Head of caudate nucleus (tissue), 42 donors: ENCODE measurements at places on chromosomes 5 and 9.

DNA sequence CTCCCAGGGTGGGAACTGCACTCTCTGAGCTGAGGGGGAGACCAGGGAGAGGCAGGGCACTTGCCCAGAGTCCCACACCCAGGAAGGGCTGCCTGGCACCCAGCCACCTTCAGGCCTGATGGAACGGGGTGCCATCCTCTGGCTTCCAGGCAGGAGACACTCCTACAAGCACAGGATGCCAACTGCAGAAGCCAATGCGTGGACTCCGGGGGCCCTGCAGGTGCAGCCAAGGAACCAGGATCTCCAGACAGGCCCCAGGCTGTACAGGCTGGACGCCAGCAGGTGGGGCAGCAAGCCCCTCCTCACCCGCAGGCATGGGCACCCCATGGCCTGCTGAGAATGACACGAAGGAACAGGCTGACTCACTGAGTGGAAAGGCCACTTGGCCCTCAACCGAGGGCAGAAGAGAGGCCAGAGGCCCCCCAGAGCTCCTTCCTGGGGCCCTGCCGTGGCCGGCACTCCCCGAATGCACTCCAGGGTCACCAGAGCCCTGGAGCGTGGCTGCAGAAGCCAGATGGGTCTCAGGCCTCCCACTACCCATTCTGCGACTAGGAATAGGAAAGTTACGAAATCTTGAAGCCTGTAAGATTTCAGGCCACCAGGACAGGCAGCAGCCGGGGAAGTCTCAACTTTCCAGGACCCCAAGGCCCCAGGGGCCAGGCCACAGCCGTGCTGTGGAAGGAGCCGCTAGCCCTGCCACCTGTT lies 15.7 kb downstream of the NACC2 start:
- no peak for DNase-seq

DNA sequence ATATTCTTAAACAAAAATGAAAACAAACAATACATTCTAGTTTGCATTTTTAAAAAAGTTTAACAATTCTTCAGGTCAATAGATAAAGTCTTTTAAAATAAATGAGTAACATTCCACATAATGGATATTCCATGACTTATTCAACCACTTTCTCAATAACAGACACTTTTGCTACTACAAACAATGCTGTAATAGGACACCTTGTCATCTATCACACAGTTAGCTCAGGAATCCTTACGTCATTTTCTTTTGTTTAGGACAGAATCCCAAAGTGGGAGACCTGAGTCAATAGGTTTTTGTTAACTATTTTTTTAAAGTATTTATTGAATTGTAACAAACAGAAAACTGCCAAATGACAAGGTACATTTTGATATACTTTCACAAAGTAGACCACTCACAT lies 72.5 kb downstream of the CEP120 start:
- no peak for DNase-seq

DNA sequence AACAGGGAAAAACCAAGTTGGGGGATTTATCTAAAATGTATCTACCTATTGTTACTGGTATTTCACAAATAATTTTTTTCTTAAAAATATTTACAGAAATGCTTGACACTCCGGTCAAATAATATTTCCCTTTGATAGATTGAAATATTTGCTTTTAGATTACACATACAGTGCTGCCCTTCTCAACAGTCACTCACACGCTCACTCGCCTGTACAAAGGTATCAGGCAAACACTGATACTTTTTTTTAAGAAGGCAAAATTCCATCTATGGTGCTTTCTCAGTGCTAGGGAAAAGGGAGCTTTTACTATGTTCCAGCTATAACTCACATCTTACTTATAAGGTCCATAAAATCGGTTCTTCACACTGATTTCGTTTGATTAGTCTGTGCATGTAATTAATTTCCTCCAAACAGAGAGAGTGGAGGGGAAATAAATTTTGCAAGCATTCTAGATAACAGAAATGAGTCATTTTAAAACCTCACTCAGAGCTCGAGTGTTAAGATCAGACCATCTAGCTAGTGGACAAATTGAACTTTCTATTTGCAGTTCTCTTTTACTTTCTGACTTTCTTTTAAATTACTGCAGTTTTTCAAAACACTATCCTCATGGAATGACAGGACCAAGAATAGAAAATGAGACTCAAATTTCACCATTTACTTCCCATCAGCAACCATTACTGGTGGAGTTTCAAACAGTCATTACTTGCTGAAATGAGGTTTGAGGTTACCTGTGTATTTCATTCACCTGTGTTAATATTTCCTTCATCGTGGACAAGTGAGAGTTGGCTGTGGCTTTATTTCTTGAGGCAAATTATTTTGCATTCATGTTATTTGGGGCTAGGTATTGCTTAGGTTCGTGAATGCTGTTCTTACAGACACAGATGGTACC lies 273.2 kb downstream of the RAB3C start:
- DNase-seq: no peak

GRCh38 chr9:78320875-78321496 lies 24.1 kb downstream of the PSAT1 start:
- DNase-seq: no peak

DNA sequence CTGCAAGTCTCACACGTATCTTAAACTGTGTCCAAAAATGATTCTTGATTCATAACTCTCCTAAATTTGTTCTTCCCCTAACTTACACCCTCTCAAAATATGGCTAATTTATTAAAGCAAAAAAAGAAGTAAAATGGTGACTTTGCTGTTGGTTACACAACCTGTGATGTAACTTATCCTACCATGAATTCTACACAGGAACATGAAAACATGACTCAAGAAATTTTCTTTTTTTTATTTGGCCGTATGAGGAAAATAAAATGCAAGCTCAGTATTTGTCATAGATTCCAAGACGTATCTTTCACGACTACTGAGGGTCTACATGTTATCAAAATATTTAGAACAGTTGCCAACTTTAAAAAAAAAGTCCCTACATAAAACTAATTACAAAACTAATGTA lies 9.2 kb downstream of the LIFR start:
- DNase-seq: no peak

- DNase-seq: no peak
Observed at GRCh38 chr5:137613554-137614265, 114.6 kb upstream of the SPOCK1 start.

- no peak for DNase-seq
Observed at GRCh38 chr9:18215626-18216025, 258.3 kb upstream of the ADAMTSL1 start.

- DNase-seq: no peak
Observed at GRCh38 chr5:60535198-60535597, 164.8 kb downstream of the DEPDC1B start.

GRCh38 chr9:136049491-136050265 lies 45.4 kb downstream of the NACC2 start:
- DNase-seq: no peak

- no peak for DNase-seq
Observed at GRCh38 chr5:142600611-142601358, 85.1 kb downstream of the FGF1 start.

DNA sequence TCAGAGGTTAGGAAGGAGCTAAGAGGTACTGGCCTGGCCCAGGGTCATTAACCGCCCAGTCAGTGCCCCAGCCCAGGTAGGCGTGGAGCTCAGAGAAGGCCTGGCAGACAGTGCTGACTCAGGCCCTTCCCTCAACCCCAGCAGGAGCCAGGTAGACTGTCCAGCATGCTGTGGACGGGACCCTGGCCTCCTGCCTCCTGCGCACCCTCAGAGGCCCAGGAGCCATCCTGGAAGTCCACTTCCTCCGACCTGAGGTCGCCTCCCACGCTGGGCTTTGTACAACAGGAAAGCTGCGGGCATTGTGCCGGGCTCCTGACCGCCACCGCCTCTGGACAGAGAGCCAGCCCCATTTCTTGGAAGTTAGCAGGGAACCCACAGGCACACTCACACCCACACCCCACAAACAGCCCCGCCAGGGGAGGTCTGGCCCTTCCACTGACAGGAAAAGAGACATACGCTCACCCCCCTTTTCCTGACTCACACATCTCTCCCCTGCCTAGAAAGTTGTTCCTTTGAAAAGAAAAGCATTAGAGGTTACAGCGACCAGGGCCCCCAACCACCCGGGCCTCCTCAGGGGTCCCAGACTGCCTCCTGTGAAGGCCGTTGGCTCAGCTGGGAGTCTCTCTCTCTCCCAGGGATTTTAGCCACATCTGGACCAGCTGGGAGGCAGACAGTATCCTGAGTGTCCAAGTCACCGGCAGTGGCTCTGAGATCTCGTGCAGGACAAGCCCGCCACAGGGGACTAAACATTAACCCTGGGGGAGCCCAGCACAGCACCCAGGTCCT lies 7.7 kb downstream of the RALGDS start:
- no peak for DNase-seq

GRCh38 chr9:125233678-125234077 lies 7.5 kb downstream of the HSPA5 start:
- no peak for DNase-seq

GRCh38 chr9:34498553-34498952 lies 24.2 kb downstream of the ENHO start:
- no peak for DNase-seq

DNA sequence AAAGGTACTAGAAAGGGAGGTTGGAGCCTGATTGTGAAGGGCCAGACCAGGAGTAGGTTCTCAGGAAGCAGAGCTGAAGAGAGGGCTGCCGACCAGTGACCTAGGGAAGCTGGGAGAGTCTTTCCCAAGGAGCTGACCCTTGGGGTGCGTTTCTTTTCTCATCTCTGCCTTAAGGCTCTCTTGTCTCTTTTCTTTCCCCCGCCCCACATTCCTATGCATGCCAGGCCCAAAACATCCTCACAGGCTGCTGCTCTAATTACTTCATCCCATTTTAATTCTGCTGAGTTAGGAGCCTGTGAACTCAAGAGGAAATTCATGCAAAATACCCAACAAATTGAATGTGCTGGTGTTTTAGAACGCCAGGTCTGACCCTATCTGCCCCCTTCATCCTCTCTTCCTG lies 46.9 kb upstream of the HSPA9 start:
- DNase-seq: no peak

- no peak for DNase-seq
Observed at GRCh38 chr9:68546596-68547390, 6.1 kb upstream of the TMEM252 start.

- DNase-seq: no peak
Observed at GRCh38 chr5:142652563-142652962, 33.3 kb downstream of the FGF1 start.

- DNase-seq: no peak
Observed at GRCh38 chr9:109251080-109251775, 69.6 kb downstream of the EPB41L4B start.

DNA sequence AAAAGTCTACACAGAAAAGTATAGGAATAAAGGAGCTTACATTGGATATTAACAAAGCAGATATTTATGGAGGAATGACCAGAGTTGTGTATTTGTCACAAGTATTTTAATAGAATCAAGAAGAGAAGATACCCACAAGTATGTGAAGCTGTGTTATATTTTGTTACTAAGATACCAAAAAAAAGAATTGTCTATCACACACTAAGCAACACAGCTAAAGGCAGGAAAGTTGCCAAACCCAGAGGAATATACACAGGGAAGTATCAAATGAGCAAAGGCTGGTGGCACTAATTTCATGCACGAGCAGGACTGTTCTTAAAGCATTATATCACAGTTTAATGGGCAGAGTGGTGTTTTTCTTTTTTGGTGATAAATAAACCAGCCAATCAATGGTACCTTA lies 30.9 kb upstream of the RAI14 start:
- DNase-seq: no peak

DNA sequence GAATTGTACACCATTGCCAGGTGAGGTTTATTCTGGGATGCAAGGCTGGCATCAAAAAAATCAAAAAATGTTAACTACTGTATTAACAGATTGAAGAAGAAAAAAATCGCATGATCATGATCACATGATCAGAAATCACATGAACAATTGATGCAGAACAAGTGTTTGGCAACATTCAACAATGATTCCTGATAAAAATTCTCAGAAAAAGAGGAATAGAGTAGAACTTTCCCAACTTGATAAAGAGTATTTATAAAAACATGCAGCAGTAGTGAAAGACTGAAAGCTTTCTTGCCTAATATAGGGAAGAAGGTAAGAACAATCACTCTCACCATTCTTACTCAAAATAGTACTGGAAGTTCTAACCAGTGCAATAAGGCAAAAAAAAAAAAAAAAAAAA lies 16.4 kb downstream of the SLCO4C1 start:
- DNase-seq: no peak

DNA sequence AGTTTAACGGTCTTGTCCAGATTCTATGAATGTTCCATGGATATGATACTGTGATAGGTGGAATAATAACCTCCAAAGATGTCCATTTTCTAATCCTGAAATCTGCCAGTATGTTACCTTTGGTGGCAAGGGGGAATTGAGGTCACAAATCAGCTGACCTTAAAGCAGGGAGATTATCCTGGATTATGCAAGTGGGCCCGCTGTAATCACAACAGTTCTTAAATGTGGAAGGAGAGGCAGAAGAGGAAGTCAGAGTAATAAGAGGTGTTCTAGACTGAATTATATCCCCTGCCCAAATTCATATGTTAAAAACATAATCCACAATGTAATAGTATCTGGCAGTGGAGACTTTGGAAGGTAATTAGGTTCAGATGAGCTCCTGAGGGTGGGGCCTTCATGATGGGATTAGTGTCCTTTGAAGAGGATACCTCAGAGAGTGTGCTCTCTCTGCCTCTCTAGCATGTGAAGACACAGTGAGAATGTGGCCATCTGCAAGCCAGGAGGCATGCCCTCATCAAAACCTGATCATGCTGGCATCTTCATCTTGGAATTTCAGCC lies 47.6 kb upstream of the ZFAND5 start:
- no peak for DNase-seq

DNA sequence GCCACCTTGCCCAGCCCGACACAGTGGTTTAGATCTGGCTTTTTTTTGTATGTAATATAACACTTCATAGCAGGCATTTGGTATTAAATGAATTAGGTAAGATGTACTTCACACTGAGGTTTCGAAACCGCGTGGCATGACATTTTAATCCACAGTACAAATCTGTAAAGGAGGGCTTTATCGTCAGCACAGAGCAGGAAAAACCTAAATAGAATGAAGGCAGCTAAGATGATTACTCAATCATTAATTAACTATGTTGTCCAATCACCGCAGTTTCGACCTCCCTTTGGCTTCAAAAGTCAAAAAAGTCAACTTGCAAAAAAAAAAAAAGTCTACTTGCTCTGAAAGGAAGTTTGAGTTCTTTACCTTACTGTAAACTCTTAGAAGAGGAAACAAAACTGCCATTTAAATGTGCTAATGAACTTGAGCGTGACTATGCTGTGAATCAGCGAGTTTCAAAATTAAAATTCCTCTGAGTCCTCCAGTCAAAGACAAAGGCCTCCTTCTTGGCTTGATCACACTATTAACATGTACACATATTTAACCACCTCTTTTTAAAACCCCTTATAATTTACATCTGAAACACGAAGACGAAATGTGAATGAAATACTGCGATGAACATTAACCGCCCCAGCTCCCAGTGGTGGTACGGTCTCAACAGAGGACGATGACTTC lies 698 bp upstream of the SEC24A start:
- DNase-seq: no peak
